NCI-H146 (cell line): ENCODE measurements at places on chromosomes 2 and 18.

GRCh38 chr2:182426082-182426917 is 536 bp downstream of the PDE1A start:
- no peak for DNase-seq

GRCh38 chr2:104793966-104794365 is 59.9 kb upstream of the POU3F3 start:
- DNase-seq = no peak

DNA sequence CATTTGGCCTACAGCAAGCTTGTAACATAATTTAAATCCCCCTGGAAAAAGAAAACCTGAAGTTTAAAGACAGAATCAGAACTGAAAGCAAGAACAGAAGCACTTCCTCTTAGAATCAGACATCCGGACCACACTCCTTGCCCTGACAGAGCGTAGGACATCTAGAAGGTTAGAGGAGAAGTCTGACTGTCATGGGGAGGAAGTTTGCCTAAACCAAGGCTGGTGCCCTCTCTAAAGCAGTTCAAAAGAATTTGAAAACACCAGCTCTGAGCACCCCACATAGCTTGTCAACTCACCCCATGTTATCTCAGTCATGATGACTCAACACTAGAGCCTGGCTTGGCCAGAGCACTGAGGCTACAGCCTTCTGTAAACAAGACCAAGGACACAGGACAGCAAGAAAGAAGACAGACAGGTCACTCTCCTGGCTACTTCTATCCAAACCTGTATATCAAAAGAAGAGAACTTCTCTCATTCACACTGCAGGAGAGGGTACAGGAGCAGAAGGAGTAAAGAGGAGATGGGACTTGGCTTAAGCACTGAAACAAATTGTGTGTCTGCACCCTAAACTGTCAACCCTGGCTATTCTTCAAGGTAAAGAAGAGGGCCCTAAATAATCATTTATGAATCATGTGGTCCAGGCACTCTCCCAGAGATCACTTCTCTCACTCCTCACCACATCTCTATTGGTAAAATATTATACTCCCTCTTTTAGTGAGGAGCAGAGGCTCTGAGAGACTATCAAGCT is 198.6 kb downstream of the MEMO1 start:
- no peak for DNase-seq

DNA sequence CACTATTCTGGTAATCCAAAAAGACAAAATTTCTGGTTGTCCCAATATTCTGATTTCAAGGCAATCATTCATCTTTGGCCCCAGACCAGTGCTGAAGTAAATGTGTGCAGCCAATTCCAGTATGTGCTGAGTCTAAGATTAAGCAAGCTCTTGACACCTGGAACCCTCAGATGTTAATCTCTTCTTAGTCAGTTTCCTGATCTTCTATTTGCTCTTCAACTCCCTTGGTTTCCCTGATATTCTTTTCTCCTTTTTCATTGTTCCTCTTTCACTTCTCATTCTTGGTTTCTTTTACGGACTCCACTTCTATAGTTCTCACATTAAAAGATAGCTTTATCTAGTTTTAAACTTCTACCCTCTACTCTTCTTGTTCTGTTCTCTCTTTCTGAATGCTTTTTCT is 445.7 kb upstream of the FANCL start:
- DNase-seq = no peak

GRCh38 chr2:50754514-50754913 is 277.4 kb downstream of the NRXN1 start:
- DNase-seq = no peak

DNA sequence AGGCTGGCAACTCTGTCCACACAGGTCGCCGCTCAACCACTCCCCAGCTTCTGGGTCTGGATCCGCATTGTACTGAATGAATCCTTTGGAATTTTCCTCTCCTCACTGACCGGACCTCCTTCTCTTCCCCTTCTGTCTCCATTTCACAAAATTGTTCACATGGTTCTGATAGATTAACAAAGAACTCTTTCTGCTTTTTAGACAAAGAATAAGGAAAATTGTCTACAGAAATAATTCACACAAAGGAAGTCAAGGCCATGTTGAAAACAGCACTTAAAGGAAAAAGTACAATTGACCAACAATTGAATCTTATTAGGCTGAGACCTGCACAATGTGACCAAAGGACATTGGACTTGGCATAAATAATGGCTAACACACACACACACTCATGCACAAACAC is 73.6 kb upstream of the GLI2 start:
- no peak for DNase-seq

GRCh38 chr2:81260320-81260719 is 955.8 kb upstream of the LRRTM1 start:
- no peak for DNase-seq

- no peak for DNase-seq
Observed at GRCh38 chr18:31678425-31678824, 6.0 kb downstream of the B4GALT6 start.

GRCh38 chr2:101003278-101003775 is 1.2 kb downstream of the RPL31 start:
- DNase-seq = no peak

DNA sequence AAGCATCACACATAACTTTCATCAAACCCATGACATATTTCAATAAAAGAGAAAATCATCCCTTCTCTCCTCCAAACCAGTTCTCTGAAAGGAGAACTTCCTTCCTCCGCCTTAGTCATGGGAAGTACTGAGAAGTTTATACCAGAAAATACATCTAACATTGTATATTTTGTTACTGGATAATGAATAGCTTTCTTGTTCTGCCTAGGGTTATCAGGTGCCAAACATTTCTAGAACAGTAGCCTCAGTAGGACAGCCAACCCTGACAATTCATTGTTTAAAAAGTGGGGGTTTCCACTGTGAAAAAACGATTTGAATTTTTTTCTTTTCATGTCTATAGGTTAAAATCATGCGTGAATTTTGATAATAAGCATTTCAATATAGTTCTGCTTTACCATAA is 16.0 kb upstream of the DAW1 start:
- no peak for DNase-seq

GRCh38 chr18:9683418-9684396 is 24.4 kb upstream of the RAB31 start:
- DNase-seq = no peak

DNA sequence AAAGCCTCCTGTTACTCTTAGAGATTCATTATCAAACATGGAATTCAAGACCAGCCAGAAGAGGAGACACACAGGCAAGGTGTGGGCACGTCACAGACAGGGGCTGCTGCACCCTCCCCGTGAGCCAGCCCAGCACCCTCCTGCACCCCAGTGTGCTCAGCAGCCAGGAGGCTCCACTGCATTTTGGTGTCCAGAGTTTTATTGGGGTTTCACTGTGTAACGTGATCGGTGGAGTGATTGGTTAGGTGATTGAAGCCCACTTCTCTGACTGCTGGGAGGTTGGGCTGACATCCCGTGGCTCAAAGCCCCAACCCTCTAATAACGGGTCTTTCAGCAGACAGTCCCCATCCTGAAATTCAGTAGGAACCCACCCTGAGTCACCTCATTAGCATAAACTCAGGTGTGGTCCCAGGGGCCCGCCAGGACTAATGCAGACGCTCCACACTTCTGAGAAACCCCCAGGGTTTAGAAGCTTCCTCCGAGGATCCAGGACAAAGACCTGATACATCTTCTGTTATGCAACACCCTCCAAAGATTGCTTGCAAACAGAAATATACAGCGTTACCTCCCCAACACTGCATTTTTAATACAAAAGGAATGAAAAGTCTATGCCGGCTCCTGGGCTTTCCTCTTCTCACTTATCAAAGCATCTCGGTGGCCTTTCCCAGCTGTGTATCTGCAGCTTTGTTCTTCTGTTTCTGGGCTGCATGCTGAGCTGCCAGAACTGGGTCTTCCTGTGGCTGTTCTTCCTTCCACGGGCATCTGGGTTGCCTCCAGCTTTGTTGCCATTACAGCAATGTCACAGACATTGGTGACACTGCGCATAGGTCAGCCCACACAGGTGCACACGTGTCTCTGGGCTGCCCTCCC is 43.7 kb upstream of the SNED1 start:
- no peak for DNase-seq

- DNase-seq = no peak
Observed at GRCh38 chr2:203492965-203493364, 42.1 kb downstream of the RAPH1 start.

GRCh38 chr18:11654736-11655605 is 34.1 kb upstream of the GNAL start:
- peak; percentile 13 for DNase-seq

DNA sequence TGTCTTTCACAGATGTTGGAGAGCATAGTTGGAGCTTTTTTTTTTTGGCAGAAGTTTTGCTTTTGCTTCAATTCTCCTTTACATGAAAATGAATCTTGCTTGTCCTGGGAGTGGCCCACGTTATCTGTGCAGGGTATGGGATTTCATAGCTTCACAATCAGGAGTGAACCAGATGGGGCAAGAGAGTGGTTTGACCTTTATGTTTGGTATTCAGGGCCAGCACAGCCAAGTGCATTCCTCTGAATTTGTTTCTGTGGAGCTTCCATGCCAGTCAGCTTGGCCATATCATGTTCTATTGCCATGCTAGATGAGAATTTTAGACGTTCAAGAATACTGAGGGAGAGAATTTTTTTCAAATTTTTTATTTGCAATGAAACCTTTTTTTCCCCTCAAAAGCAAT is 116.6 kb downstream of the PRPF40A start:
- no peak for DNase-seq
